Upper lobe of left lung (tissue), 6 donors: ENCODE measurements at places on chromosomes 11 and 22. TPM values are rescaled to one million over a fixed set of nuclear protein-coding genes. Genes with fewer than 3 reads are reported as not detected.

- no peak overlapping the region for H3K27ac ChIP-seq
- H3K4me3 ChIP-seq = no peak overlapping the region
- peaks cover 6% of the 10 kb centered on the region for H3K4me1 ChIP-seq
- H3K36me3 ChIP-seq = no peaks in the 10 kb centered on the region
- H3K27me3 ChIP-seq = no peaks in the 10 kb centered on the region
Measured at GRCh38 chr22:19645391-19645790, 68.9 kb upstream of the SEPTIN5 start.

DNA sequence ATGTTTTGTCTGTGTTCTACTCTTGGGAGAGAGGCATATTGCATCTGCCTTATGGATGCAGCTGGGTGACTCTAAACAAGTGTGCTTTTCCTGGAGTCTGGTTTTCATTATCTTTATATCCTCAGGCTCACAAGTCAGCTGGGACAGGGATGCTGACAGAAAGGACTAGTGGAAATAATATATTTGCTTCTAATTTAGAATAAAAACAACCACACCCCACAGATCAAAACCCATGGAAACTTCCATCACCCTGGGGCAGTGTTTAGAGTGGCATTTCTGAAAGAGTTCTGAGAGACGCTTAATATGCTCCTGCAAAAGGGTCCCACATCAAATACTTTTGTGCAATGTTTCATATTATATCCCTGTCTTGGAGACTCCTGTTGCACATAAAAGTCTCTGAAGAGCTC is 20.8 kb downstream of the KCNE3 start:
- DNase-seq = no peak
- H3K4me1 ChIP-seq = peaks cover 5% of the 10 kb centered on the region
- no peaks in the 10 kb centered on the region for H3K27me3 ChIP-seq
- H3K36me3 ChIP-seq = no peaks in the 10 kb centered on the region

DNA sequence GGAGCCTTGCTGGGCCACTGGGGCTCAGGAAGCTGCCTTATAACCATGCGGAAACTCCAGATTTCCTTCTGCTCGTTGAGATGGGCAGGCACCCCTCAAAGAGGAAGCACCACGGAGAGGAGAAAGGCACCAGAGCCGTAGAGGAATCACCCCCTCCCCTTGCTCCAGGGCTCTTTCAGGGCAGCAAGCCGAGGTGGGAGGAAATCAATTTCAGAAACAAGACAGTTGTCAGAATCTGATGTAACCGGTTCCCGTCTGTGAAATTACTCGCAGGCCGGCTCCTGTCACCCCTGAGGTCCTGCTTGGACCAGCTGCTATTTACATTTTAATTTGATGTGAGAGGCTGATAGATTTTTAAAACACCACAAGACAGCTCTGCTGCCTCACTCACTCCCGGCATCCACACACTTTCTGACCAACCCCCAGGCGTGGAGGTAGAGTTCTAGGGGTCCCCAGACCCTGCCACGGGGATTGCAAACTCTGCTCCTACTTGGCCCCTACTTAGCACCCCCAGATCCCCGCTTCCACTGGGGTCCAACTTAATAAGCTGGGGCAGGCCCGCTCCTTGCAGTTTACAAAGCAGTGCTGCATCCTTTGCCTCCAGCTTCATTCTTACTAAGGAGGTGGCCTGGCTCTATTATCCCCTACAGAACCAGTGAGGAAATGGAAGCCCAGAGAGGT is 162.5 kb downstream of the CEP164 start:
- H3K27ac ChIP-seq = no peak overlapping the region
- H3K4me3 ChIP-seq = no peak overlapping the region
- H3K27me3 ChIP-seq = no peaks in the 10 kb centered on the region
- H3K4me1 ChIP-seq = no peaks in the 10 kb centered on the region
- DNase-seq = no peak

Gene GGTLC3
- total RNA-seq = 7.2 TPM

DNA sequence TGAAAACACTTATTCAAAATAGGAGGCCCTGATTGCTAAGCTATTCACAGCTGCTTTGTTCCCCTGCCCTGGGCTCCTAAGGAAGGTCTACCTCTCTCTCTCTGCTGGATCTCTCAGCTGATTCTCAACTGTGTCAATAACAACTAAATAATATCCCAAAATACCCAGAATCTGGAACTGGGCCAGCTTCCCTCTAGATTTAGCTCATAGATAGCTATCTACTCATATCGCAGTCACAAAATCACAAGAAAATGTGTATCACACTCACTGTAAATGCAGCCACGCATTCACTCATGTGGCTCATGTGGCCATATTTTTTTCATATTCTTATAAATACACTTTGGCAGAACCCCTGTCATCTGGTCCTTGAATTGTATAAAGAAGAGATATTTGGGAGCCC is 555.1 kb downstream of the OPCML start:
- H3K4me3 ChIP-seq = no peak overlapping the region
- H3K27ac ChIP-seq = no peak overlapping the region
- H3K27me3 ChIP-seq = no peaks in the 10 kb centered on the region
- H3K4me1 ChIP-seq = no peaks in the 10 kb centered on the region
- H3K36me3 ChIP-seq = no peaks in the 10 kb centered on the region

GRCh38 chr11:34552270-34552669 is 38.7 kb upstream of the ELF5 start:
- H3K27ac ChIP-seq = no peak overlapping the region
- H3K36me3 ChIP-seq = no peaks in the 10 kb centered on the region
- H3K27me3 ChIP-seq = no peaks in the 10 kb centered on the region
- no peak overlapping the region for H3K4me3 ChIP-seq

DNA sequence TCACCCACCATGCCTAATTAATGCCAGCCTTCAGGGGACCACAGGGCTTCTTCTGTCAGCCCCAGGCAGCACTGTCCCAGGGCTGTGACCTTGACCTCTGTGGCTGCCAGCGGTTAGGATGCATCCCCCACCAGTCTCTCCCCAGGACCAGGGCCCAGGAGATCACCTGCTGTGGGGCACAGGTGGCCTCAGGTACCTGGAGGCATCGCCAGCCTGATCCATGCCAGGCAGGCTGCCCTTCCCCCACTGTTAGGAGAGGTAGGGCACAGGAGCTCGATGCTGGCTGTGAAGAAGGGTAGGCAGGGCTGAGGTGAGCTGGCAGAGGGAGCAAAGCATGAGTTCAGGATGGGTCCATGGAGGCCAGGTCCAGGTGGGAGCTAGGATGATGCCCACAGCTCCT is 16.7 kb upstream of the MDK start:
- peaks cover 40% of the 10 kb centered on the region for H3K4me1 ChIP-seq
- no peak overlapping the region for H3K27ac ChIP-seq
- peaks cover 15% of the 10 kb centered on the region for H3K36me3 ChIP-seq
- peak; percentile 29 for DNase-seq

GRCh38 chr11:109798521-109798920 is 294.7 kb upstream of the ZC3H12C start:
- H3K36me3 ChIP-seq = no peaks in the 10 kb centered on the region
- no peaks in the 10 kb centered on the region for H3K4me1 ChIP-seq
- no peak overlapping the region for H3K4me3 ChIP-seq
- no peak overlapping the region for H3K27ac ChIP-seq

- DNase-seq = peak; percentile 90
- H3K4me1 ChIP-seq = peaks cover 29% of the 10 kb centered on the region
- no peaks in the 10 kb centered on the region for H3K27me3 ChIP-seq
- peaks cover 43% of the 10 kb centered on the region for H3K36me3 ChIP-seq
Measured at GRCh38 chr11:65856689-65857499, 1.1 kb downstream of the CFL1 start.

GRCh38 chr11:119342023-119342300 is 1.3 kb upstream of the C1QTNF5 start:
- H3K27ac ChIP-seq = peak overlapping the region; percentile 91
- peaks cover 42% of the 10 kb centered on the region for H3K4me1 ChIP-seq
- peaks cover 17% of the 10 kb centered on the region for H3K27me3 ChIP-seq
- no peak for DNase-seq
- H3K36me3 ChIP-seq = no peaks in the 10 kb centered on the region

Gene IFITM10
- total RNA-seq = 28.3 TPM

DNA sequence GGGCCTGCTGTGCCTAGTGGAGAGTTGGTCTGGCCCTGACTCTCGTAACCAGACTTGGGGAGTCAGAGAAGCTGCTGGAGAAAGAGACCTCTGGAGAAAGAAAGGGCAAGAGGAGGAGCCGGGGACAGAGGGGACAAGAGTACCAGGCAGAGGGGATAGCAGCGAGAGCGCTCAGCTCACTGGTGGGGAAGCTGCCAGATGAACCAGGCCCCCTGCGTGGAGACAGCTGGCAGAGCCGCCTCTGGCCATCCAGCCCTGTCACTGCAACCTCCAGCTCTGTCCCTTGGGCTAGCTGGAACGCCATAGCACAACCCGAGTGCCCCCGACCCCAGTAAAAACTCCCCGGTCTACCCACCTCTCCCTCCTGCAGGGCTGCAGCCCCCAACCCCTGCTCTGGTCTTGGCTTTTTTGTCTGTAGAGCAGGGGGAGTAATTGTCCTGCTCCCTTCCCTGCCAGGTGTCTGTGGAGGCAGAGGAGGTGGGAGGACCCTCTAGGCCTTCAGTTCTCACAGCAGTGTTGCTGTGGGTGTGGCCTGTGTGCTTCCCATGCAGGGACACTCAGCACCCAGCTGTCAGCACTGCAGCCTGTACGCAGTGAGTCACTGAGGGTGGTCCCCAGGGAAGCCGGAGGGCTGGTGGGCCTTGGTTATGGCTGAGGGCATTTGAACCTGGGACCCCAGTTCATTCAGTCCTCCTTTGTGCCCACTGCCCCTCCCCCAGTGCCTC is 4.8 kb upstream of the SUN2 start:
- H3K27me3 ChIP-seq = no peaks in the 10 kb centered on the region
- no peak overlapping the region for H3K27ac ChIP-seq
- peaks cover 16% of the 10 kb centered on the region for H3K4me1 ChIP-seq
- no peaks in the 10 kb centered on the region for H3K36me3 ChIP-seq
- no peak overlapping the region for H3K4me3 ChIP-seq

- H3K27ac ChIP-seq = no peak overlapping the region
- peaks cover 42% of the 10 kb centered on the region for H3K4me1 ChIP-seq
- H3K27me3 ChIP-seq = no peaks in the 10 kb centered on the region
- no peaks in the 10 kb centered on the region for H3K36me3 ChIP-seq
- no peak overlapping the region for H3K4me3 ChIP-seq
- no peak for DNase-seq
Measured at GRCh38 chr11:12184699-12185098, 74.3 kb downstream of the MICAL2 start.

DNA sequence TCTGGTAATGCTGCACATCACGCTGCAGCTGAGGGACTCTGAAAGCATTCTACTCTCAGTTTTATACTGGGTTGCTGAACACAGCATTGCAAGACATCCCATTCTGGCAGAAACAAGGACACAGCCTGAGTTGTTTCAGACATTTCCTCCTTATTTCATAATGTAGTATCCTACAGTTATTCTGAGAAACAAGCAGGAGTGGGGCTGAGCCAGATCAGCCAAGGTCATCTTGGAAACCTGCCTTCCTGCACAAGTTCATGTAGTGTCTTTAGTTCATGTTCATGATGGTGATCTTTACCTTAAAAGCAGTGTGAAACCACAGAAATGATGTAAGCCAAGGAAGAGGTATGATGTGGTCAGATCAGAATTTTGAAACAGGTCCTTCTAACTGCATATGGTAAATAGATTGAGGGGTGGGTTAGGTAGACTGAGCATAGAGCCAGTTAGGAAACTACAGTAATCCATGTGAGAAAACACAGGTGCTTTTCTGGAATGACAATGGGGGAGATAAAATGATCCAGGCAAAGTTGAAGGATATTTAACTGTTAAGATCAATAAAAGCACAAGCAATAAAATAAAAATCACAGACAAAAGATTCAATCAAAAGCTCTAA is 1686.8 kb downstream of the LRRC4C start:
- no peaks in the 10 kb centered on the region for H3K36me3 ChIP-seq
- no peaks in the 10 kb centered on the region for H3K27me3 ChIP-seq
- H3K4me1 ChIP-seq = no peaks in the 10 kb centered on the region

DNA sequence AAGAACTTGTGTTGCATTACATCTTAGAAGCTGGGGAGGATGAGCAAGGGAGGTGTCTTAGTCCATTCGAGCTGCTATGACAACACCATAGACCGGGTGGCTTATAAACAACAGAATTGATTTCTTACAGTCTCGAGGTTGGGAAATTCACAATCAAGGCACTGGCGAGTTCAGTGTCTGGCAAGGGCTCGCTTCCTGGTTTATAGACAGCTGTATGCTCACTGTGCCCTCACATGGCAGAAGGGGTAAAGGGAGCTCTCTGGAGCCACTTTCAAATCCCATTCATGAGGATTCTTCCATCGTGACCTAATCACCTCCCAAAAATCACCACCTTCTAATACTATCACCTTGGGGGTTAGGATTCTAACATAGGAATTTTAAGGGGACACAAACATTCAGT is 150.0 kb upstream of the NECTIN1 start:
- no peak overlapping the region for H3K27ac ChIP-seq
- H3K4me1 ChIP-seq = no peaks in the 10 kb centered on the region
- no peak overlapping the region for H3K4me3 ChIP-seq
- DNase-seq = no peak

DNA sequence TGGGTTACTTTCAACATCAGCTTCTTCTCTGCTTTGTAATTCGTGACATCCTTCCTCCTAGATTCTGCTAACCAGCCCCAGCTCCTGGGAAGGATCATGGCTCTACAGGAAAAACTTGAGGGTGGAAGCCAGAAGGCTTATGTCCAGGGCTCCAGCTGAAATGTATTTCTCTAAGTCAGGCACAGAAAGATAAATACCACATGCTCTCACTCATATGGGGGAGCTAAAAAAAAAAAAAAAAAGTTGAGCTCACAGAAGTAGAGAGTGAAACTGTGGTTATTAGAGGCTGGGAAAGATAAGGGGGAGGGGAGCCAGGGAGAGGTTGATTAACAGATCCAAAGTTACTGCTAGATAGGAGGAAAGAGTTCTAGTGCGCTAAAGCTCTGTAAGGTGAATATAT is 74.9 kb downstream of the DSCAML1 start:
- no peak overlapping the region for H3K27ac ChIP-seq
- H3K4me1 ChIP-seq = no peaks in the 10 kb centered on the region
- H3K36me3 ChIP-seq = no peaks in the 10 kb centered on the region
- no peaks in the 10 kb centered on the region for H3K27me3 ChIP-seq
- no peak for DNase-seq

Gene ISX
- total RNA-seq = not detected

- DNase-seq = no peak
- H3K4me1 ChIP-seq = no peaks in the 10 kb centered on the region
- no peak overlapping the region for H3K27ac ChIP-seq
- no peaks in the 10 kb centered on the region for H3K27me3 ChIP-seq
- no peak overlapping the region for H3K4me3 ChIP-seq
Measured at GRCh38 chr11:108758458-108758857, 93.6 kb downstream of the DDX10 start.

DNA sequence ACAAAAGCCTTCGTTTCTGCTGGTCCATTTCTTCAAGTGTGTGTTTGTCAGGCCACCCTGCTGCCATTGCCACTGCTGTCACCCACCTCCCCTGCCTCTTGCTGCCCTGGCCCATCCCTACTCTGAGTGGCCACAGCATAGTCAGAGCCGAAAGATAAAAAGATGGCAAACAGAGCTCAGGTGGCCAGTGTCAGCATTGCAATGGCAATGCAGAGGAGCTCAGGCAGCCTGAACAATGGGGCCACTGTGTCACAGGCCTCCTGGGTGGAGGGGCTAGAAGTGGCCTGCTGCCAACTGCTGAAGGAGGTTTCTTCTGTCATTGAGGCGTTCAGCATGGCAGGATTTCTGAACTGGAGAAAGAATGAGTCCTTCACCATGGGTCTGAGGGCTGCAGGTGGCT is 137.1 kb downstream of the CSNK2A3 start:
- H3K4me1 ChIP-seq = peaks cover 4% of the 10 kb centered on the region
- H3K4me3 ChIP-seq = no peak overlapping the region
- H3K36me3 ChIP-seq = no peaks in the 10 kb centered on the region
- H3K27ac ChIP-seq = no peak overlapping the region
- no peaks in the 10 kb centered on the region for H3K27me3 ChIP-seq
